Lower lobe of right lung (tissue), 2 donors: ENCODE measurements at places on chromosomes 11 and 22. TPM values are rescaled to one million over a fixed set of nuclear protein-coding genes. Genes with fewer than 3 reads are reported as not detected.
A peak's percentile ranks its signal among the peaks of the same experiment; 100 is the strongest.

The C11orf91 gene
- total RNA-seq = not detected

The OR2AT4 gene
- total RNA-seq = not detected

The RAB3IL1 gene
- 11.4 TPM for total RNA-seq

DNA sequence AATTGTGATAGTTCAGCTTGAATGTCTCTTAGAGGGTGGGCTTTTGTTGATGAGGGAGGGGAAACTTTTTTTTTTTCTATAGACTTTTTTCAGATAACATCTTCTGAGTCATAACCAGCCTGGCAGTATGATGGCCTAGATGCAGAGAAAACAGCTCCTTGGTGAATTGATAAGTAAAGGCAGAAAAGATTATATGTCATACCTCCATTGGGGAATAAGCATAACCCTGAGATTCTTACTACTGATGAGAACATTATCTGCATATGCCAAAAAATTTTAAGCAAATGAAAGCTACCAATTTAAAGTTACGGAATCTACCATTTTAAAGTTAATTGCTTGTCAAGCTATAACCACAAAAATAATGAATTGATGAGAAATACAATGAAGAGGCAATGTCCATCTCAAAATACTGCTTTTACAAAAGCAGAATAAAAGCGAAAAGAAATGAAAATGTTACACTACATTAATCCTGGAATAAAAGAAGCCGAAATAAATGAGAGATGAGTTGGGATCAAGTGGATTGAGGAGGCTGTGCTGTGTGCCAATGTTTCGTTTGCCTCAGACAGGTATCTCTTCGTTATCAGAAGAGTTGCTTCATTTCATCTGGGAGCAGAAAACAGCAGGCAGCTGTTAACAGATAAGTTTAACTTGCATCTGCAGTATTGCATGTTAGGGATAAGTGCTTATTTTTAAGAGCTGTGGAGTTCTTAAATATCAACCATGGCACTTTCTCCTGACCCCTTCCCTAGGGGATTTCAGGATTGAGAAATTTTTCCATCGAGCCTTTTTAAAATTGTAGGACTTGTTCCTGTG is 3.9 kb downstream of the MALAT1 start:
- DNase-seq = no peak

GRCh38 chr11:35969089-35970042 is 25.5 kb downstream of the LDLRAD3 start:
- peak; percentile 50 for DNase-seq

- no peak for DNase-seq
These were observed 109.7 kb upstream of the GALNT18 start for GRCh38 chr11:11731311-11732083.

DNA sequence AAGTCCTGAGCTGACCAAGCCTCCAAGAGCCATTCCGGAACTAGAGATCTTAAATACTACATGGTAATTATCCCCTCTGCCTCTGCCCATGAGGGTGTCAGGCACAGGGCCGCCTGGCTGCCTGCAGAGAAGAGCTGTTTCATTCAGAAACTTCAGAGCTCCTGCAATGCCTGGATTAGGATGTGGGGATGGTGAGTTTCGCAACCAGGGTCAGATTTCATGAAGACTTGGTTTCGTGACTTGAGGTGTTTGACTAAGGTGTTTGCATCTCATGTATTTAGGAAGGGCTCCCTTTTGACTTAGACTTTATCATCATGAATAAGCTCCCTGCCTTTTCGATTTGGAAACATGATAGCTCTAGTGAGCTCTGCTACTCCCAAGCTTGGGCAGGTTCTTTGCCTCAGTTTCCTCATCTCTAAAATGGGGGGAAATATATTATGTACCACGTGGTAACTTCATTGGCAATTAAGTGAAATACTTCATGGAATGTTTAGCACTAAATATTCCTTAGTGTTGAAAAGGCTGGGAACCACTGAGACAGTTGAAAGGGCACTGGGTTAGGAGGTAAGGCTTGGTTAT is 9.1 kb downstream of the TIMP3 start:
- no peak for DNase-seq

- DNase-seq = no peak
These were observed 40.0 kb downstream of the COMMD9 start for GRCh38 chr11:36249246-36249645.

DNA sequence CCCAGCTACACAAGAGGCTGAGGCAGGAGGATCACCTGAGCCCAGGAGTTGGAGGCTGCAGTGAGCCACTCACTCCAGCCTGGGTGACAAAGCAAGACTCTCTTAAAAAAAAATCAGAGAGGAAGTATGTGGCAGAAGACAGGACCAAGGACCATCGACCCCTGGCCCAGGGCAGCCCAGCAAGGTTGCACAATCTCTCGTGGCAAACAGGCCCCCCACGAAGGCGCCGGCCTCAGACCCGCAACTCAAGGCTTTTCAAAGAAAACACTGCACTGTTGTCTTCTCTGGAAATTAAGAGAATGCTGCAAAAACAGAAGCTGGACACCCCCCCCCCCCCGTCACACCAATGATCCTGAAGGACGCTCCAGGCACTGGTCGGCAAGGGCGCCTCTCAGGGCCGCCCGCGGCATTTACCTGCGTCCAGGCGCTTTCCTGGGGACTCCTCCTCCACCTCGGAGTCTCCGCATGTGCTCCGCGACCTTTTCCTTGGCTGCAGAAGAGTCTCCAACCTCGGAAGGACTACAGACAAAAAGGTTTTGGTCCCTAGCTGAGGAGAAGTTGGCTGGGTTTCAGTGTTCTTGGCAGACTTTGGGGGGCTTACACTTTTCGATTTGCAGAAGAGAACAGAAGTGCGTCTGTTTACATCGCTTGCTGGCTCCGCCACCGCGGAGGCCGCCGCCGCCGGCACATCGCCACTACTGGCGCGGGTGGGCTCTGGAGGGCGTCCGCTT is 40.5 kb downstream of the BRD1 start:
- no peak for DNase-seq

GRCh38 chr22:26883393-26883792 is 226.0 kb downstream of the MIAT start:
- no peak for DNase-seq

DNA sequence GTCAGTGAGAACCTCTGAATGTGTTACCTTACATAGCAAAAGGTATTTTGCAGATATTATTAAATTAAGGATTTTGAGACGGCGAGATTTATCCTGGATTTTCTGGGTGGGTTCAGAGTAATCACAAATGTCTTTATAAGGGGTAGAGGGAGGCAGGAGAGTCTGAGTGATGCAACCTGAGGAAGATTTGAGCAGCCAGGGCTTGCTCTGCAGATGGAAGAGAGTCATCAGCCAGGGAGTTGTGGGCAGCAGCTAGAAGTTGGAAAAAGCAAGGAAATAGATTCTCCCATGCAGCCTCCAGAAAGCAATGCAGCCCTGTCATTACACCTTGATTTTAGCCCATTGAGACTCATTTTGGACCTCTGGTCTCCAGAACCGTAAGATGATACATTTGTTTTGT is 4.1 kb upstream of the WDR74 start:
- no peak for DNase-seq

DNA sequence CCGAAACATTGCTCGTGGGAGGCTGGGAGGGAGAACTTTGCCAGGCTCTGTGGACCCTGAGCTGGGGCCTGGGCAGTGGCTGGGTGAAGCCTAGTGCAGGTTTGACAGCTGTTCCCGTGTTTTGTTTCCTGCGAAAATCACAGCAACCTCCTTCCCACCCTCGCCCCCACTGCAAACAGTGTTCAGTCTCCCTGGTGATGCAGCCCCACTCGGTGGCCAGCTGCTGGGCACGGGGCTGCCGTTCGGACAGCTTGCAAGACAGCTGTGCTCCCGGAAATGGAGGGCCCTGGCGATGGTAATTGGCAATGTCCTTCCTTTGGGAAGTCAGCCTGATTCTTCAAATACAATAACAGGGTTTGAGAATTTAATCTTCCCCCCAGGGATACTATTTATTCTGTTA is 10.4 kb upstream of the GAL start:
- no peak for DNase-seq

DNA sequence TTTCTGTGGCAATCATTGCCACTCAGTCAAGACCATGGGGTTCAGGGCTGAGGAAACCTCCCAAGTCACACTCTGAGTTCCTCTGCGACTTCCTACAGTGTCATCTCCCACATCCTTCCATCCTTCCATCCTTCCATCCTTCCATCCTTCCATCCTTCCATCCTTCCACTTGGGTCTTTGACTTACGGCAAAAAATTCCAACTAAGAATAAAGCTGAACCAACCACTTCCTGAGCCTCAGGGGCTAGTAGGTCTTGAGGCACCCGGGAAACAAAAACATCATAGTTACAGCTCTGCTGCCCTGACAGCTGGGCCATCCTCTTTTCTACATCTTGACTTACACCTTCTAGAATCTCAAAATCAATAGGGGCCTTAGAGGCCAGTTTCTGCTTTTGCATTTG is 32.1 kb downstream of the EHF start:
- DNase-seq = no peak

DNA sequence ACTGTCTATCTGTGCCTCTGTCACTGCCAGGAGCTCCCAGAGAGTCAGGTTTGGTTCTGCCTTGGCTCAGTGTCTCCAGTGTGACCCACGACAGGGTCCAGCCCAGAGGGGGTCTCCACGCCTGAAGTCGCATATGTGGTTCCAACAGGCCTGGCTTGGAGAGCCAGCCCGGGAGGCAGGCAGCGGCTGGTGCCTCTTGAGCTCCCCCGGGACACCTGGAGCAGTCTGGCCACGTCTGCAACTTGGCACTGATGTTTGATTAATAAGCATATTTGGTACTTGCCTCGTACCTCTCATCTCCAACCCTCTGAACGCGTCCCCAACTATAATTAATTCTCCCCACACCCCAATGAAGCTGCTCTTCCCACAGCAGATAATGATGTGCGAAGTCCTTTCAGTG is 31.7 kb upstream of the SHISAL1 start:
- no peak for DNase-seq

DNA sequence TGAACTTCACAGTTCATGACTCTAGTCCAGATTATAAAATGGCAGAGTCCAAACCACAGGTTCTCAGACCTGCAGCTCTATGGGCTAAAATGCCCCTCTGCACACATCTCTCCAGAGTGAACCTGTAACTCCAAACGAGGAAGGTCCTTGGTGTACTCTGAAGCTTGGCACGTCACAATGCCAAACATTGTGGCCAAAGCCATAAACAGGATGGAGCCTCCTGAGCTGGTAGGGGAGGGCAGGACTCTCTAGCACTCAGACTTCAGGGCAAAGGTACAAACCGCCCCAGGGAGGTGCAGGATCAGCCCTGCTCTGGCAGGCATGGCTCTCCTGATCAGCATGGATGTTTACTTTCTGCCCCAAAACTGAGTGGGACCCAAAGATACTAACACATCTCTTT is 2.3 kb downstream of the SCUBE2 start:
- no peak for DNase-seq

DNA sequence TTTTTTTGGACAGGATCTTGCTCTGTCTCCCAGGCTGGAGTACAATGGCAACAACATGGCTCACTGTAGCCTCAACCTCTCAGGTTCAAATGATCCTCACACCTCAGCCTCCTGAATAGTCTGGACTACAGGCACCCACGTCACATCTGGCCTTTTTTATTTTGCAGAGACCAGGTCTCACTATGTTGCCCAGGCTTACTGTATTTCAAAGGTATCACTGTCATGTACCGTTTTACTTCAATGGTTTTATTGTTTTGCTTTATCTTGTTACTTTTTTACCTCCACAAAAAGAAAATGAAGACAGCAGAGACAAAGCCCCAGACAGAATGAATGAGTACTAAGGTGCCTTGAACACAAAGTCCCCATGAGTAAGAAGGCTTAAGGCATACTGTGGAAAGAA is 5.1 kb downstream of the TCF20 start:
- DNase-seq = no peak

GRCh38 chr22:49826603-49827270 is 936 bp downstream of the BRD1 start:
- peak; percentile 80 for DNase-seq

GRCh38 chr22:48639896-48640748 is 1187.6 kb downstream of the BRD1 start:
- DNase-seq = no peak
